ENCODE measurements at places on chromosomes 2 and 18.

GRCh38 chr2:26674002-26674751 lies 18.3 kb upstream of the KCNK3 start:
- peak; percentile 67 for DNase-seq

- no peak for DNase-seq
Measured at GRCh38 chr2:220985561-220985960, 586.5 kb downstream of the EPHA4 start.

- no peak for DNase-seq
Measured at GRCh38 chr2:208792766-208793165, 386.2 kb downstream of the PTH2R start.

- no peak for DNase-seq
Measured at GRCh38 chr2:218851286-218851685, 8.3 kb upstream of the WNT6 start.

DNA sequence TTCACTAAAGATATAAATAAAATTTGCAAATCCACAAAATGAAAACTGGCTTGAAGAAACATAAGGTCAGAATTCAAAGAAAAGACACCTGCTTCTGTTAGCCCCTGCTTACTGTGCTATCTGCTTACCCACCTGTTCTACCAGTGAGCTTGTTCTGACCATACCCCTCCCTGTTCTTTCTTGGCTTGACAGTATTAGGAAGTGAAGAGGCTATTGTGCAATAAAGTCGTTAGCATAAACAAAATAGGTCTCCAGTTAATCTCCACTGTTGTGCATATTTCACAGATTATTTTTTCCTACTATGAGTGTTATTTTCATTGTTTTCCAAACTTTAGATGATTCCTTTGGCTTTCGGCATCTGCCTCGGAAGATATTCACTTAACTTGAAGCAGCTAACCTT lies 322.1 kb downstream of the CCDC85A start:
- DNase-seq, result no peak

- DNase-seq, result no peak
Measured at GRCh38 chr2:185785851-185786473, 47.4 kb downstream of the FSIP2 start.
